ENCODE measurements at places on chromosomes 13 and 19.
A peak's percentile ranks its signal among the peaks of the same experiment; 100 is the strongest.

DNA sequence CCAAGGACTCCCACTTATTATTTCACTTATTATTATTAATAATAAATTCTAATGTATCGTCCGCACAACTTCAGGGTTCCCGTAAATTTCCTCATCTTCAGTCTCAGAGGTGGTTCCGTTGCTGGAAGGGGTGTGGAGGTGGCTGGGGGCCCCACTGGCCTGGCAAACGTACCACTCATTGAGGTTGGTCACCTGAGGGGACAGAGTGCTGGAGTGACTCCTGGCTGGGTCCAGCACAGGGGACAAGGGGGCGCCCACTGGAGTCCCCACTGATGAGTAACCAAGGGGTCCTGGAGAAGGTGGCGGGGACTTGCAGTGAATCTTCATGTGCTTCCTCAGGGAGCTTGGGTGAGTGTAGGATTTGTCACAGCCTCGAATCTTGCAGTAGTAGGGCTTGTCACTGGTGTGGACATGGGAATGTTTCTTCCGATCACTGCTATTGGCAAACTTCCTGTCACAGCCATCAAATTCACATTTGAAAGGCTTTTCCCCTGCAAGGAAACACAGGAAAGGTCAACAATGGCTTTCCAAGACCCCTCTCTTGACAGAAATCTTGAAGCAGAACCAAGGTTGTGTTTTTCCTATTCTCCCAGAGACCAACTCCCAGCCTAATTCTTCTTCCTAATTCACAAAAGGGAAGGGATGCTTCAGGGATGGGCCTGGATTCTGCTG, 6.1 kb downstream of the ZIC5 start:
- DNase-seq = no peak

DNA sequence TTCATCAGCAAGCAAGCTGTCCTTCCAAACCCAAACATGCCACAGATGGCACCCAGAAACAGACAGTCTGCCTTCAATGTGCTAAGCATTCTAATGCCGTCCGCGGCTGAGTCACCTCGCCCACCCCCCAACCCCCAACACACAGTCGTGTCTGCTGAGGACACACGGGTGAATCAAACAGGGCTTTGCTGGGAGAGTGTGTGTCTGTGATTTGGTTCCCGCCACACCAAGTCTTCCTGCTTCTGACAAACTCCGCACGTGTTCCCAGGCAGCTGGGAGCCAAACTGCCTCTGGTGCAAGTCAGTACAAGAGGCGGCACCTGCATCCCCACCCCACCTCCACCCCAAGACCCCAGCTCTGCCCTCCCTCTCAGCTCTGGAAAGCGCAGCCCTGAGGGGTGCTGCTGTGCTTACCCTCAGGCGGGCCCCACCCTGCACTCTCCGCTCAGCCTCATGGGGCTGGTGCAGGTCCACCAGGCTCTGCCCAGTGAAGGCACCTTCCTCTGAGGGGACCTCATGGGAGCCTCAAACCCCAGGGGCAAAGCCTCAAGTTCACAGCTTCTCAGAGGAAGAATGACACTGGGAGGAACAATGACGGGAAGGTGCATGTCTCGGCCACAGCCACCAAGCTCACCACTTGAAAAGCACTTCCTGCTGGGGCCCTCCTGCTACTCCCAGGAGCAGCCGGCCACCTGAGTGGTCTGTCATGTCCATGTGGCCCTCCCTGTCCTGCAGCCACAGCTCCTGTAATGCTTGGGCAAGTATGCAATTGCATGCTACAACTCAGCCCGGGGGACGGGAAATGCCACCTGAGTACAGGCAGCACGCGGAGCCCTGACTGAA, 15.0 kb upstream of the SLC35E1 start:
- peak; percentile 41 for DNase-seq

DNA sequence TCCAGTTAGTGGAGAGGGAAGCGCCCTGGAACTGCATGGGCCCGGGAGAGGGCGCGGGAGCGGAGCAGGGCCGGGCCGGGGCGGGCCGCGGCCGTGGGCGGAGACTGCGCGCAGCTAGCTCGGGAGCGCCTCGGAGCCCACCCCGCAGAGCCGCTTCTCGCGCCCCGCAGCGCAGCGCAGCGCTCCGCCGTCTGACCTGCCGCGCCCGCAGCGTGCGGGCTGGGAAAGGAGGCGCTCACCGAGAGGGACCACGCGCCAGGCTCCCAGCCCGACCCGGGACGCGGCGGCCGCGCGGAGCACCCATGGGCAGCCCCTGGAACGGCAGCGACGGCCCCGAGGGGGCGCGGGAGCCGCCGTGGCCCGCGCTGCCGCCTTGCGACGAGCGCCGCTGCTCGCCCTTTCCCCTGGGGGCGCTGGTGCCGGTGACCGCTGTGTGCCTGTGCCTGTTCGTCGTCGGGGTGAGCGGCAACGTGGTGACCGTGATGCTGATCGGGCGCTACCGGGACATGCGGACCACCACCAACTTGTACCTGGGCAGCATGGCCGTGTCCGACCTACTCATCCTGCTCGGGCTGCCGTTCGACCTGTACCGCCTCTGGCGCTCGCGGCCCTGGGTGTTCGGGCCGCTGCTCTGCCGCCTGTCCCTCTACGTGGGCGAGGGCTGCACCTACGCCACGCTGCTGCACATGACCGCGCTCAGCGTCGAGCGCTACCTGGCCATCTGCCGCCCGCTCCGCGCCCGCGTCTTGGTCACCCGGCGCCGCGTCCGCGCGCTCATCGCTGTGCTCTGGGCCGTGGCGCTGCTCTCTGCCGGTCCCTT, at the start of gene MLNR:
Gene MLNR (plus strand): TSS at position 303 of the 820 bp plus-strand sequence. CDS start 0 bp downstream, at position 303.
- DNase-seq = no peak

DNA sequence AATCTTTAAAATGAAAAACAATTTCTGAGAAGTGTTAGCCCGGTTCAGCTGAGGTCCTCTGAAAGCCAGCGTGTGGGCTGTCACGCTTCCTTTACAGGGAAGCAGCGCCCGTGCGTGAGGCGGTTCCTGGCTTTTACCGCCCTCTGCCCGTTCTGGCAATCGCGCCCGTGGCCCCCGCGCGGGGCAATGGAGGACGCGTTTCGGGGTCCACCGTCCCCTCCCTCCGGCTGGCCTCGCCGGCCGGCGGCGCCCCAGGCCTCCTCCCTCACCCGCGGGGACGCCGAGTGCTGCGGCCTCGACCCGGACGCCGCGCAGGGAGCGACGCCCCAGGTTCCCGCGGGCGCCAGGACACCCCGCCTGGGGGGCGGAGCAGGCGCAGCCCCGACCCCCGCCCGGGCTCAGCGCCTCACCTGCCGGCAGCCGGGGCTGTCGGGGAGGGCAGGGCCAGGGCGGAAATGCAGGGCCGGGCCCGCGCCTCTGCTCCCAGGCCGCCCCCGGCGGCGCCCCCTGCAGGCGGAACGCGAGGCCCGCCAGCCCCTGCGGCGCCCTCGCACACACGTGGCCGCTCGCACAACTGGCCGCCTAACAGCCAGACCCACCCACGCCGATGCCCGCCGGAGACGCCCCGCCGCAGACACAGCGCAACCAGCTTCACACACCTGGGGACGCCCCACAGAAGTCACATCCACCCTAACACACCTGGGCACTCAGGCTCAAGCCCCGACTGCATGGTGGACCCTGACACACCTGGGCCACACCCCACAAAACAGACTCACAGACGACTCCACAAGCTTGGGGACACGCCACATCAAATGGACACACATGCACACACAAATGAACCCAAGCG, at the start of gene GGACT:
Gene GGACT (minus strand): TSS at position 459 of the 847 bp plus-strand sequence. CDS start 56,198 bp downstream, outside the sequence.
- DNase-seq = peak; percentile 69

- DNase-seq = peak; percentile 13
These were observed 463 bp upstream of the TSC22D1 start for GRCh38 chr13:44576351-44577235.

- DNase-seq = no peak
These were observed 67.6 kb downstream of the PIBF1 start for GRCh38 chr13:72849571-72849970.

DNA sequence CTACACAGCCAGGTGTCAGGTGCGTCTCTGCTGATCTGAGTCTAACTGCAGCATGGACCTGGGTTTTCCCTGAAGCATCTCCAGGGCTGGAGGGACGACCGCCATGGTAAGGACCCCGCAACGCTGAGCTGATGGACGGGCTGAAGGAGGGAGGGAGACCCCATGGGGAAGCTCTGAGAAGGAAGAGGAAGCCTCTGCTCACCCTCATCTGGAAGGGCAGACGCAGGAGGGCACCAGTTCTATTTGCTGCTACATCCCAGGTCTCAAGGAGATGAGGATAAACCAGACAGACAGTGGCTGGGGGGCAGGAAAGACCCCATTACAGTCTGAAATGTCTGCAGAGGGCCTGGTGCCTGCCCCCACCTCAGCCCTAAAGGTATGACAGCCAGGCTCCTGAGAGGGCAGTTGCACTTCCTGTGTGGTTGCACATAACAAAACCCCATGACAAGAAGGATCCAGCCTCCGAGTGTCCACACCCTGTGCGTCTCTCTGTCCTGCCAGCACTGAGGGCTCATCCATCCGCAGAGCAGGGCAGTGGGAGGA, at the start of gene LILRA2:
Gene LILRA2 (plus strand): TSS at position 461 of the 543 bp plus-strand sequence. CDS start 89 bp downstream, outside the sequence.
- no peak for DNase-seq

- DNase-seq = no peak
These were observed 2.7 kb downstream of the FCHO1 start for GRCh38 chr19:17753976-17754375.

GRCh38 chr13:66266761-66267160, 963.4 kb downstream of the PCDH9 start:
- no peak for DNase-seq

GRCh38 chr19:8478598-8478997, 23.8 kb downstream of the PRAM1 start:
- no peak for DNase-seq

- peak; percentile 18 for DNase-seq
These were observed 477 bp downstream of the LNX2 start for GRCh38 chr13:27619728-27620376.

- no peak for DNase-seq
These were observed 217.4 kb downstream of the DLEU7 start for GRCh38 chr13:50626101-50626547.

GRCh38 chr19:898663-899062, 5.4 kb downstream of the RNU6-9 start:
- no peak for DNase-seq

DNA sequence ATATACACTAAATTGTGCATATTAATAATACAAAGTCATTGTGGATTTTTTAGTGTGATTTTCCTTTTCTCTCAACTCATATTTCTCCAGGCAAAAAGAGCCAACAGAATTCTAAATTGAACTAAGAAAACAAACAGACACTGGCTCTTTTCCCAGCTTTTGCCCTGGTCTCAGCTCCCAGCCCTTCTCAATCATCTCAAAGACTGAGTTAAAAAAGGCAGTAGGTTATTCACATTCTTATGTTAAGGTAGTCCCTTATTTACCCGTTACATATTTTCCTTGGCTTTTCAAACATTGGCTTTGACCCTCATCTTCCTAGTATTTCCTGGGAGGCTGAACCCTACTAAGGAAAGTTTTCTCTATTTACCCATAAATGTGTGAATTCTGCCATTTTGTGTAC, 753.6 kb downstream of the LIG4 start:
- DNase-seq = no peak

DNA sequence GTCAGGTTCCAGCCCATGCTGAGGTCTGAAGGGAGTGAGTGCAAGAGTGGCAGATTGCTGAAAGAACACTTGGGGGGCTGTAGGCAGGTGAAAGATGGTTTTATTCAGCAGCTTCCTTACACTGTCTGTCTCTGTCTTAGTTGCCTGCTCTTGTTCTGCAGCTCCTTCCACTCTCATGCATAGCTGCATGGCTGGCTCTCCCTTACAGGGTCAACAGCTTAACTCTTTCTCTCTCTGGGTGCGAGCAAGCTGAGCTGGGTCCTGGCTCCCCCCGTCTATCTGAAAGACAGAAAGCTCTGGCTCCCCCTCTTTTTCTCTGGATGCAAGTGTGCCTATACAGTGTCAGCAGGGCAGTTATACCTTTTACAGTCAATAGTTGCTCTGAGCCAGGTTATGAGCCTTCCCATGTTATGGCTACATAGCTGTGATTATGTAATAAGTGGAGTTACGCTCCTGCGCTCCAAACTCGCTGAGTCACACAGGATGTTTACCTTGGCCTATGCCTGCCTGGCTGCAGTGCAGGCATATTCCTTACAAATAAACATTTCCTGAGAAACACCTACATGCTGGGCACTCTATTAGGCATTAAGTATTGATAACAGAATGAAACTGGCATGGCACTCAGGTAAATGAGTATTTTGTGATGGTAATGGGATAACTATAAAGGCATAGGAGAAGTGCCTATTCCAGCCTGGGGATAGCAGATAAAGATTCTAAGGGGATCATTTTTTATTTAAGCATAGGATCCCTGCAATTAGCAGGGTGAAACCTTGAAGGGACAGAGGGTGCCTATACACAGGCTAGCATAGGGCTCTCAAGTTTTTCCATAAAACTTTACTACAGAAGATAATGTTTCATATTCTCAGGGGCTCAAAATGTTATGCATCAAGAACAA, 826.9 kb upstream of the PCDH9 start:
- DNase-seq = no peak

DNA sequence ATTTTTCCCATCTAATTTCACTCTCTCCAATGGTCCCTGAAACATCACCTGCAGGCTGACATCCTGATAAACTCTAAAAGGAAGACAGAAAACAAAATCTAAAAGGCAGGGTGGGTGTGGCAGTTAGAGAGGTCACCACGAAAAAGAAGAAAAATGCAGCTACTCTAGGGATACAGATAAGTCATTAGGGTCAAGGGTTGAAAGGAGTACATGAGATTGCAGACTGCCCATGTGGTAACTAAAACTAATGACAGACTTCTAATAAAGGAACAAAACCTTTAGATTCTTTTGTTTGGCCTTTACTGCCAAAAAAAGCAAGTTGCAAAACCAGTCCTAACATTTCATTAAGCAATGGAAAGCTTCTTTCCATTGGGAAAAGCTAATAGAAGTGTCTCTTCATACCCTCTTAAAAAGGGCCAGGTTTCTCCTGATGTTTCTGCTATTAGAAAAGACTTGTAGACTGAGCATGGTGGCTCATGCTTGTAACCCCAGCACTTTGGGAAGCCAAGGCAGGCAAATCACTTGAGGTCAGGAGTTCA, 31.0 kb downstream of the THSD1 start:
- DNase-seq = no peak

GRCh38 chr13:59790626-59791025, 373.1 kb downstream of the DIAPH3 start:
- DNase-seq = no peak

- DNase-seq = no peak
These were observed 38.8 kb downstream of the CARD8 start for GRCh38 chr19:48216933-48217332.

- DNase-seq = no peak
These were observed 142.3 kb downstream of the KLF12 start for GRCh38 chr13:73991884-73992283.

DNA sequence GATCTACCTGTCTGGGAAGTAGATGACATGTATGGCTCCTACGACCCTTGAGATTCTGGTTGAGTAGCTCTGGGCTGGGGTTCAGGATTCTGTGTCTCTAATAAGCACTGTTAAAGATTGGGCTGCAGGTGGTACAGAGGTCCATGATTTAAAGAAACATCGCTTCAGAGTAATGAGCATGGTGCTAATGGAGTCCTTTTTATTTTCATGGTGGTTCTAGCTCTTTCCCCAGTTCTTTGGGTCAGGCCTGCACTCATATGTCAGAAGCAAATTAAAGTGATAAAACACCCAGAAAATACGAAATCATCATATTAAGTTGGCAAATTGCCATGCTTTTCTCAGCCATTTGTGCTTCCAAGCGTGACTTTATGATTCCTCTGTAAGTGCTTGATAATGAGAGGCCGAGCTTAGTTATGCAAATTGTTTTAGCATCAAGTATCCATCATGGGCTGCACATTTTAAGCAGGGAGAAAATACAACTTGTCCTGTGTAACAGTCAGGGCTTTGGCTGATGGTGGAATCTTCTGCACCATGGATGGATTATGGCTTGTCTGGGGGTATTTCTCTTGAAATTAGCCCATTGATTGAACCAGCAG, 45.1 kb downstream of the MTUS2 start:
- DNase-seq = no peak

Data from stimulated activated CD4-positive, alpha-beta T cell treated with anti-CD3 and anti-CD28 coated beads, Interleukin-12 subunit alpha, Interleukin-12 subunit beta, amount 100 ng/mL, for 24 hours (primary cell).